ENCODE measurements at places on chromosomes 12 and 14. TPM values are rescaled to one million over a fixed set of nuclear protein-coding genes. Genes with fewer than 3 reads are reported as not detected.

- DNase-seq: peak; percentile 50
Observed at GRCh38 chr12:5565933-5566599, 134.2 kb downstream of the NTF3 start.

- DNase-seq: peak; percentile 69
Observed at GRCh38 chr14:77580964-77581505, 35.4 kb downstream of the SPTLC2 start.

GRCh38 chr12:95959107-95959506, 16.0 kb downstream of the AMDHD1 start:
- DNase-seq: peak; percentile 81

GRCh38 chr14:97802430-97803373, 1005.5 kb downstream of the VRK1 start:
- peak; percentile 49 for DNase-seq

GPX2 gene
- total RNA-seq: not detected

Measured in osteoblast (primary cell).